Hepatic stellate cell (primary cell): ENCODE measurements at places on chromosomes 5 and 9.

- no peak for DNase-seq
These were observed 2.6 kb downstream of the NR5A1 start for GRCh38 chr9:124504530-124505005.

- no peak for DNase-seq
These were observed 8.2 kb upstream of the TYRP1 start for GRCh38 chr9:12684974-12685373.

GRCh38 chr5:58239731-58240130, 220.2 kb downstream of the PLK2 start:
- DNase-seq: no peak

GRCh38 chr5:179120421-179120861, 60.3 kb downstream of the ZNF354C start:
- no peak for DNase-seq

GRCh38 chr9:113057193-113057592, 669 bp upstream of the ZFP37 start:
- no peak for DNase-seq

GRCh38 chr5:84725946-84726570, 341.4 kb upstream of the EDIL3 start:
- DNase-seq: no peak

DNA sequence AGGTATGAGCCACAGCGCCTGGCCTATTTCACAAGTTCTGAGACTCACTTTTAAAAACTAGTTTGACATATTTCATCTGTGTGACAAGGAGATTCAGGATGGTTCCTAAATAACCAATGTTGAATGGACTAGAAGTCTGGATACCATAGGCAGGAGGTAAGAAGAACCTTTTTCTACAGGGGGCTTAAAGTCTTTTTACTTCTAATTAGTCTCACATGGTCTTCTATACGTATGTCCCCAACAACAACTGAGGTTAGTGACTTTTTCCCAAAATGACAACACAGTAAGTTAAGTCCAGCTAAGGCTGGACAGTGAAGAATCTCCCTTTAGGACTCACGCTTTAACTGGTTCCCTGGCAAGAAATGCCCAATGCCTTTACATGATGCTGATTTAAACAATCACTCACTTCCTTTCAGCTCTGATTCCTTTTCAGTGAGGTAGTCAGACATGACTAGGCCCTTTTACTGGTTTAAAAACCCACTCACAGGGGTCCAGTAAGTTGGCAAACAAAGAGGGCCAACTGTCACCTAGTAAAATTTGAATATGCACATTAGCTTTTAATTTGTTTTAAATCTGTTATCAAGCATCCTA, 12.1 kb upstream of the HAUS6 start:
- DNase-seq: no peak

DNA sequence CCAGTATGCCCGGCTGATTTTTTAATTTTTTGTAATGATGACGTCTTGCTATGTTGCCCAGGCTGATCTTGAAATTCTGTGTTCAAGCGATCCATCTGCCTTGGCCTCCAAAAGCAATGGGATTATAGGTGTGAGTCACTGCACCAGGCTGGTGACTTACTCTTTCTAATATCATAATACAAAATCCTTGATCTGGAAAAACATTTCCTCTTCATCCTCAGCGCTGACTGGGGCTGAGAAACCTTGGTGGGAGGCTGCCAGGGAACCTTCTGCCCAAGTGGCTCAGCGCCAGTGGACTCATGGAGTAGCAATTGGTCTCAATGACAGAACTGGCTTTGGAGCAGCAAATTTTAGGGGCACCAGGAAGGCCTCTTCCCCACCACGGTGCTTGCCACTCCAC, 17.5 kb upstream of the SEMA4D start:
- no peak for DNase-seq

DNA sequence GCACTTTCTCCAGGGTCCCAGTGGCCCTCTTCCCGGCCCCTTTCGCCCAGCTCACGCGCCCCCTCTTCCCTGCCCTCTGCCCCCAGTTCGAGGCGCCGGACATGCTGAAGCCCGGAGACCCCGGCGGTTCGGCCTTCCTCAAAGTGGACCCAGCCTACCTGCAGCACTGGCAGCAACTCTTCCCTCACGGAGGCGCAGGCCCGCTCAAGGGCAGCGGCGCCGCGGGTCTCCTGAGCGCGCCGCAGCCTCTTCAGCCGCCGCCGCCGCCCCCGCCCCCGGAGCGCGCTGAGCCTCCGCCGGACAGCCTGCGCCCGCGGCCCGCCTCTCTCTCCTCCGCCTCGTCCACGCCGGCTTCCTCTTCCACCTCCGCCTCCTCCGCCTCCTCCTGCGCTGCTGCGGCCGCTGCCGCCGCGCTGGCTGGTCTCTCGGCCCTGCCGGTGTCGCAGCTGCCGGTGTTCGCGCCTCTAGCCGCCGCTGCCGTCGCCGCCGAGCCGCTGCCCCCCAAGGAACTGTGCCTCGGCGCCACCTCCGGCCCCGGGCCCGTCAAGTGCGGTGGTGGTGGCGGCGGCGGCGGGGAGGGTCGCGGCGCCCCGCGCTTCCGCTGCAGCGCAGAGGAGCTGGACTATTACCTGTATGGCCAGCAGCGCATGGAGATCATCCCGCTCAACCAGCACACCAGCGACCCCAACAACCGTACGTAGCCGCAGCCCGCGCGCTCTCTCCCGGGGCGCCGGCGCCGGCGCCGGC, 1.0 kb downstream of the PRDM6 start:
- peak; percentile 42 for DNase-seq
